Stimulated activated CD4-positive, alpha-beta T cell treated with anti-CD3 and anti-CD28 coated beads, Interleukin-1b, Interleukin-23, amount 100 ng/mL, for 4 hours (primary cell): ENCODE measurements at places on chromosomes 6 and 20.

- DNase-seq: peak; percentile 33
Observed at GRCh38 chr6:129500958-129501739, 208.8 kb downstream of the ARHGAP18 start.

DNA sequence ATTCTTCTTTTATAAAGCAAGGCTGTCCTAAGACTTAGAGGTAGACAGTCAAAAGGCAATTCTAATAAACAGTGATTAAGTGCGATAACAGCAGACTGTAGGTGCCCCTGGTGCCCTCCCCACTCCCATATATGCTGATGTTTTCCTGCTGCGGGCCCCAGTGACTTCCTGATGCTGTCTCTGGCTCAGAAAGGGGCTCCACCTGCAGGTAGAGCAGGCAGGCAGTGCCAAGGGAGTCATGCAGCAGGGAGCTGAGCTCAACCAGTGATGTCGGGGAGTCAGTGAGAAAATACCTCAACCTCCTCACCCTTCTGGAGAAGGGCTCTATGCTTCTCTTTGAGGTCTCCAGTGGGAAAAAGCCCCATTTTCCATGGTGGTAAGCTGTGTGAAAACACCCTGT, 126.7 kb upstream of the SSTR4 start:
- no peak for DNase-seq

DNA sequence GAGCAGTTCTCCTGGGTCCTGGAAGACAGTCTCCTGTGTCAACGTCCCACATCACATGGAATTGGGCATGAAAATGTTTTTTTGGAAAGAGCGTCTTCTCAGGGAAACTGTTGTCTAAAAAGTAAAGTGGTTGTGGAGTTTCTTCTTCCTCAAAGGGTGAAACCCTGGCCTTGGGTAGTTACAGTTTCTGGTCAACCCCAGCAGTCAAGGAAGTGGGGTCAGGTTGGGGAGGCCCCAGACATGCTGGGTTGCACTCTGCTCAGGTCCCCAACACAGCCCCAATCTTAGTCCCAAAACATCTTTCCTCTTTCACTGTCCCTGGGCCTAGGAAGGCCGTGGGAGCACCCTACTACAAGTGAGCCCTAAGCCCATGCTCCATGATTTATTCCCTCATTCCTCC, 996 bp upstream of the NFKBIE start:
- DNase-seq: no peak

GRCh38 chr6:129875610-129876520, 14.8 kb upstream of the TMEM244 start:
- no peak for DNase-seq

DNA sequence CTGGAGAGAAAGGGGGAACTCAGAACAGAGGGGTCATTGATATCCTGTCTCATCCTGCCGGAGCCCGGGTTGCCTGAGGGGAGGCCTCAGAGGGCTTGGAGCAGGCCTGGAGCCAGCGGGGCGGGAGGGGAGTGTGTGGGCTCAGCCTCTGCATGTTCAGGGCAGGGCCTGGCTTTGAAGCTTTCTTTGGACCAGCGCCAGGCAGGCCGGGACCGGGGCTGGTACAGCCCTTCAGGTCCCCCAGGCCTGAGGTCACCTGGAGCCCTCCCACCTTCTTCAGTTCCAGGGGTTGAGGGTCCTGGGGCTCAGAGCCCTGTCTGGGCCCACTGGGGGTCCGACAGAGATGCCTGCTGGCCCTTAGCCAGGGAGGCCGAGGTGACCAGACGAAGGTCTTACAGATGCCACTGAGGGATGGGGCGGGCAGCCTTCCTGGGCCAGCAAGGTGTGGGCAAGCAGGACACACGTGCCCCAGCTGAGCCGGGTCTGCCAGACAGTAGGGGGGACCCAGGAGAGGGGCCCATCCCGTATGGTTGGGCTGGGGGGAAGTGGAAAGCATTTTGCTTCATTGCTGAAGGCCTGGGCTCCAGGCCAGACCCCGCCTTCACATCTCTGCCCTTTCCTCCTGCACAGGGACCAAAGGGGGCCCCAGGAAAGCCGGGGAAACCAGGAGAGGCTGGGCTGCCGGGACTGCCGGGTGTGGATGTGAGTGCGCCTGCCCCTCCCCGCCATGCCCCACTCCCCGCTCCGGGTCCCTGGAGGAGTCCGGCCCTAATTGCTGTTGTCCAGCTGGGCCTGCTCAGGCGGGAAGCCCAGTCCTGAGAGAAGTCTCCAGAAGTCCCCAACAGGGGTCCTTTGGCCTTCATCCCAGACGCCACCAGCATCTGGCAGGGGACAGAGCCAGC, 2.0 kb downstream of the COL9A3 start:
- no peak for DNase-seq

DNA sequence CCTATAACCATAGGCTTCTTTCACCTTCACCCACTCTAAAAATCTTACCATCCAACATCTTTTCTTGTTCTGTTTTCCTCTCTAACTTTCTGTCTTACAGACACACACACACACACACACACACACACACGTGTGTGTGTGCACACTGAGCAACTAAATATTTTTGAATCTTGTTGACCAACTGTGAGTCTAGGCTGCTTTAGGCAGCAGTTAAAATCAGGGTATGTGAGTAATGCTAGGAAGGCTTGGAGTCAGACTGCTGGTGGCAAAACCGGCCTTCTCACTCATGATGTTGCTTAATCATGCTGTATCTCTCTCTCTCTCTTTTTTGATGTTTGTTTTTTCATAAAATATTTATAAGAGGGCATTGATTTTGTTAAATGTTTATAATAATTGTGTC, 103.1 kb upstream of the TBX18 start:
- DNase-seq: no peak

DNA sequence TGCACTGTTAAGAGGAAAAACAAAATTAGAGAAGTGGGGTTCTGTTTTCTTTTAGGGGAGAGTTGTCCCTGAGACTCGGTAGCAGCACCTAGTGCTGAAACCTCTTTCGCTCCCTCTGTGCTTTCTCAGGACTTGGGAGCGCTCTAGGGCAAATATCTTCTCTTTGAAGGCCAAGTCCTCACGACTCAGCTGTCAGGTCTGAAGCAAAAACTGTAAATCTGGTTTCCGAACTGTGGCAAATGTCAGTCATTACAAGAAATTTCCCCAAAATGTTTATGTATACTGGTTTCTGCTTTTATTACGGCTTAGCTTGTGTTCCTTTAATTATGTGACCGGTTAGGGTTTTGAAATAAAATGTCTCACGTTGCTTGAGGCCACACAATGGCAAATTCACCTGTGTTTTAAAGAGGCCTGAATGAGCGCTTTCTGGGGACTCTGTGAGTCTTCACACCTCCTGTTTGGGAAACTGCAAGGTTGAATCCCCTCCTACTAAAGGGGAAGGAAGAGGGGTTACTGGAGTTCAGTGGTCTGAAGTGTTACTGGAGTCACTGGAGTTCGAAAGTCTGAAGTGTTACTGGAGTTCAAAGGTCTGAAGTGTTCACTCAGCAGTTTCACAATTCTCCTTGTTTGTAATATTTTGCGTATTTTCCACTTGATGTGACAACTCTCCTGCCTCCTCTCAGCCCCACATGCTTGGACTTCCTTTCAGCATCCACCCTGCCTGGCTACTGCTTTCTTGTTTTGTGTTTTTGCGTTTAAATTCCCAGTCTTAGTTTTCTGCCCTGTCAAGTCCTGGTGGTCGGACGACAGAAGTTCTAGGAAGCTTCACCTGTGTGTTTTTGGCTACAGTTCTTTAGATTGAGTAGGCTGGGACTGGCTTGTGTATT, 1.6 kb downstream of the SMPDL3A start:
- DNase-seq: no peak

DNA sequence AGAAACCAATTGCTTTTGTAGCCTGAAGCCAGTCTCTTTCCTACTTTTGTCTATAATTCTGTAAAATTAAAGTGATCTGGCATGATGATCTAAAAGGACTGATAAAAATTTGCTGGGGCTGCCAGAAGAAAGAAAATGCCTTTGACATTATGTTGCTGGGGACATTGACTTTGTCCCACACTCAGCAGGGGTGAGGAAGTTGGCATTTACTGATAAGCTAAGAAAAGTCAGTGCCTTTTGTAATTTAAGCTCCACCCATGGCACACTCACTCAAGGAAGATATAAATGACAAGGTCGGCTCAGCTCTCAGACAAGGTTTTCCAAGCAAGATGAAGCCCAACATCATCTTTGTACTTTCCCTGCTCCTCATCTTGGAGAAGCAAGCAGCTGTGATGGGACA, at the start of gene SEMG1:
SEMG1 (plus strand) TSS at position 309 of the 400 bp plus-strand sequence; CDS start at position 330, 21 bp downstream.
- no peak for DNase-seq

DNA sequence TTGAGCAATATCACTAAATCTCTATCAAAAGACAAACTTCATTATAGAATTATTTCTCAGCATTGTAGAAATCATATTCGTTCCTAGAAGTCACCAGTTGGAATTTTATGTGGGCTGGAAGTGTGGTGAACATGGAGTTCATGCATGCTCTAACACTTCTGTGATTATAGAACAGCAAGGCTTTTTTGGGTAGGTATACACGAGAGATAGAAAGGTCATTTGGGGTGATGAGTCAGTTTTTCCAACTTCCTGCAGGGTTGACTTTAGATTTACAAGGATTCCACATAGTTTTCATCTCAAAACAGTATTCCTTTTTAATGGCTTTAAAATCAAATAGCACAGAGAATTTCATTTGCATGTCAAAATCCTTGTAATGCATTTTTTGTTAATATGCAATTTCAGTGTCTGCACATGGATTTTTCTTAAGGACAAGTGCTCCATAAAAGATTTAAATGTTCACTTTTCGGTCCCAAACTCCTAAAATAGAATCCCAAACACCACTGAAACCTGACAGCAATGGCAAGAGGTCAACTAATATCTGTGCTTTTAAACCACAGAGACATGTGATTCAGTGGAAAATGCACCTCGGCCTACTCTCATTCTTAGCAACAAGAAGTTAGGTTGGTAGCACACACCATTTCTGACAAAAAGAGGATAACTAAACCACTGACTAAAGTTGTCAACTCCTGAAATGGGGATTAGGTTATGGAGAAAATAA, 211.0 kb downstream of the MOXD1 start:
- DNase-seq: no peak

GRCh38 chr6:6497976-6498375, 90.5 kb upstream of the LY86 start:
- DNase-seq: no peak

GRCh38 chr20:47220161-47220582, 136.3 kb downstream of the ZMYND8 start:
- peak; percentile 51 for DNase-seq

- DNase-seq: no peak
Observed at GRCh38 chr6:144347448-144347759, 62.3 kb downstream of the UTRN start.

GRCh38 chr20:12069181-12069580, 151.5 kb downstream of the BTBD3 start:
- no peak for DNase-seq

GRCh38 chr6:53241938-53242337, 93.3 kb upstream of the GCM1 start:
- DNase-seq: no peak

- DNase-seq: no peak
Observed at GRCh38 chr6:145368075-145368474, 367.2 kb downstream of the EPM2A start.

- DNase-seq: no peak
Observed at GRCh38 chr6:140007525-140007924, 633.1 kb upstream of the CITED2 start.

DNA sequence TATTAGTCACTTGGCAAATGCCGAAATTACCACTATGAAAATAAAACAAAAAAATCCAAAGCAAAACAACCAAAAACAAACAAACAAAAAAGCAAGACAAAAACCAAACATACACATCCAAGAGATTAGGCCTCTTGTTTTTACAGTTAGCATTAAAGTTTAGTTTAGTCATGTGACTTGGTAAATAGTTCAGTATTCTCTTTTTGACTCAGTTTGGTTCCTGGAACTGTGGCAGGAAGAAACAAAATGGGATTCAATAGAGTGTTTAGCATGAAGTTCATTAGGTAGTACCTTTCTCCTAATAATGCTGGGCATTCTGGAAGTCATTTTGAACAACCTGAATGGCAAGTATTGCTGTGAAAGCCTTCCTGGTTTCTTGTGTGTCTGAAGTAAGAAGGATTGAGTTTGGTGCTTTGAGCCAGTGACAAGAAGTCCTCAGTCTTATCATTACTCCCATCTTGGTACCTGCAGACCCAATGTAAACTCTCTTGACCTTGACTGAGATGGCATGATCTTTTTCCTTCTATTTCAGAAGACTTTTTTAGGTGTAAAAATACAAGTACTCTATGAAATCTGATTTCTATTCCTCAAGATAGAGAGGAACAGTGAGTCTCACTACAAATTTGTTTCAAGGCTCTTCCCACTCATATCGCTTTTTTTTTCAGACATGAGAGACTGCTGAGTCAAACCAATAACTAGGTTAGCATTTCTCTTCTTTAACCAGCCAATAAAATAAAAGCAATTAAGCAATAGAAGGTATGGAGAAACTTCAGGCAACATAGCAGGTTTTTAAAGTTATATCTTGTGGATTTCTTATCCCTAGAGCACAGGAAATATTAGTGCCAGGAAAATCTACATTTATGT, 223.6 kb upstream of the PREP start:
- DNase-seq: no peak

- DNase-seq: no peak
Observed at GRCh38 chr6:9401960-9402359, 966.6 kb upstream of the SLC35B3 start.

- DNase-seq: no peak
Observed at GRCh38 chr6:169146521-169146920, 107.1 kb downstream of the THBS2 start.

DNA sequence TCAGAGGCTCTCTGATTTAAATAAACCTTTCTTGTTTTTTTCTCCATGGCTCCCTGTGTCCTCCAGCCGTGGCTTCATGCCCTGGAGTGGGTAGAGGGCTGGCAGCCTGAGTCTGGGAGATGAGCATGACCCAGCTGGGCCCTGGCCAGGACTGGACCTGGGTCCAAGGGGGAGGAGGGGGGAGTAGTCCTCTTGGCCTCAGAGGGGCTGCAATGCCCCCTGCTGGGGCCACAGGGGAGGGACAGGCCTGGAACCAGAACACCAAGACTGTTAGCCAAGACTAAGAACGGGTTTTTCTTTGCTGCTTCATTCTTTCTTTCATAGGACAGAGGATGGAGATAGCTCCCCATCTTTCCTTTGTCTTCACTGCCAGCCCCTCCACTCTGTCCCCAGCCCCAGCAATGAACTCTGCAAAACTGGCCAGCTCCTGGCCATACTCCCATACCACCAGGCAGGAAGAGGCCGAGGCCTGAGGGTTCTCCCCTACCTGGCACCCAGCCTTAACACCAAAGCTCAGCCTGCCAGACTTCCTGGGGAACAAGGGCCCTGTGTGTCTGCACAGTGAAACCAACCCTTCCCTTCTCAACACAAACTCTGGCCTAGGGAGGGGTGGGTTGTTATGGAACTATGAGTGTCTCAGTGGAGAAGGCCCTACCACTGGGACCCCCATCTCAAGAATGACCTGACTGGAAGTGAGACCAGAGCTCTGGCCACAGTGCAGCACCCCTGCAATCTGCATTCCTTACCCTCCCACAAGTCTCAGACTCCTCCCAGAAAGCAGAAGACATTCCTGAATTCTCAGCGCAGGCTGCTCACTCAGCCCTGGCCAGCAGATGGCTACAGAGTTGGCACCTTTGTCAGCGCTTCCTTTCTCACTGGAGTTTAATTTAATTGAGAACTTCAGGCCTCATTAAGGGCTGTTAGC, 11.0 kb downstream of the SLC29A1 start:
- no peak for DNase-seq

- no peak for DNase-seq
Observed at GRCh38 chr6:42618686-42619085, 54.9 kb downstream of the UBR2 start.
